ENCODE measurements at places on chromosomes 2 and 18.

DNA sequence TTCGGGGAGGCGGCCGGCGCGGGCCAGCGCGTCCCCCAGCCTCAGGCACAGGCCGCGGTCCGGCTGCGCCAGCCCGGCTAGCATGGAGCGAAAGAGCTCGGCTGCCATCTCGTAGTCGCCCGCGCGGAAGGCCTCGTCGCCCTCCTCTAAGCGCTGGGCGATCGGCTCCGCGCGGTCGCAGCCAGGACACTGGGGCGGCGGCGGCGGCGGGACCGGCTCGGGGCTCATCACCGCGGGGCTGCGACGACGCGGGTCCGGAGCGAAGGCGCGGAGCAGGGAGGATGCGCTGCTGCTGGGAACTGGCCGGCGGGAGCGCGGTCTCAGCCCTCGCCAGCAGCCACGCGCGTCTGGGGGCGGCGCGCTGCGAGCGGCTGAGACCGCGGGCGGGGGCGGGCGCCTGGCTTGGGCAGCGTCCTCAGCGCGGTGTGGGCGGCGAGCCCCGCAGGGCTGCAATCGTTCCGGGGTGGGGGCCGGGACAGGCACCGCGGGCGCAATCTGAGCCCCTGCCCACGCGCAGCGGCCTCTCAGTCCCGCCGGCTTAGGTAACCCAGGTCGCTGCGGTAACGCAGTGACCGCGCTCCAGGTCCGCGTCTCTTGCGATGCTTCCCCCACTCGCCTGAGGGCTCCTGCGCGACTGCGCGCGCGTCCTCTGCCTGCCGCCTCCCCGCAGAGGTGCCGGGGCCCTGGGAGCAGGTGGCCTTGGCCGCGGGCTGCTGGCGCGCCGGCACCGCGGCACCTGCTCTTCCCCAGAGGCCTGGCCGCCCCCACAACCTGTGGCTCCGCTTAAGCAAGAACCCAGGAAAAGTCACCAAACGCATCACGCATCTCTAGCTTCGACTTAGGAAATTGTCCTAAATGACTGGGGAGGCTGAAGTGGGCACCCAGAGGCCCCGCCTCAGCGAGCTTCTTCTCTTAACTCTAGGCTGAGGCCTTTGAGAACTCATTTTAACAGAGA lies at the start of gene LONRF2:
LONRF2 (minus strand) TSS at position 636 of the 955 bp plus-strand sequence; CDS start at position 228, 408 bp downstream.
- DNase-seq = peak; percentile 78

DNA sequence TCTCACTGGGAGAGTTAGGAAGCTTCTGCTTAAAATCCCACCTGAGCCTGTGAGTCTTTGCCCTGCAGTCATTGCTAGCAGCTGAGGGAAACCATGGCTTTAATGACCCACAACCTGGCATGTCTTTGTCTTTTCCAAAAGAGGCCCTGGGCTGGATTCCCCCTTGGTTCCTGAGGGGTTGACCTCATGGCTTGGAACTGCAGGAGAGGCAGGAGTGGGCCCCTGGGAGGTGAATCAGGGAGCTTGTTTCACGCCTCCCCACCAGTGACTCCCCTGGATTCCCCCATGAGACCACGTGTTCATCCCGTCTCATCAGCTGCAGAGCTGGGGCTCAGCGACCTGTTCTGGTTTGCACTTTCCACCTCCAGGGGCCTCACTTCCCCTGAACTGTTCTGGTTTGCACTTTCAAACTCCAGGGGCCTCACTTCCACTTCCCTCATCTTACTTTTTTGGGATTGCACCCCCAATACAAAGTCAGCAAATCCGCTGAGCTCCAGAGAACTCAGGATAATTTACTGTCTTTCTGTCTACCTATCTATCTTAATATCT lies 58.5 kb upstream of the TMEM18 start:
- no peak for DNase-seq

DNA sequence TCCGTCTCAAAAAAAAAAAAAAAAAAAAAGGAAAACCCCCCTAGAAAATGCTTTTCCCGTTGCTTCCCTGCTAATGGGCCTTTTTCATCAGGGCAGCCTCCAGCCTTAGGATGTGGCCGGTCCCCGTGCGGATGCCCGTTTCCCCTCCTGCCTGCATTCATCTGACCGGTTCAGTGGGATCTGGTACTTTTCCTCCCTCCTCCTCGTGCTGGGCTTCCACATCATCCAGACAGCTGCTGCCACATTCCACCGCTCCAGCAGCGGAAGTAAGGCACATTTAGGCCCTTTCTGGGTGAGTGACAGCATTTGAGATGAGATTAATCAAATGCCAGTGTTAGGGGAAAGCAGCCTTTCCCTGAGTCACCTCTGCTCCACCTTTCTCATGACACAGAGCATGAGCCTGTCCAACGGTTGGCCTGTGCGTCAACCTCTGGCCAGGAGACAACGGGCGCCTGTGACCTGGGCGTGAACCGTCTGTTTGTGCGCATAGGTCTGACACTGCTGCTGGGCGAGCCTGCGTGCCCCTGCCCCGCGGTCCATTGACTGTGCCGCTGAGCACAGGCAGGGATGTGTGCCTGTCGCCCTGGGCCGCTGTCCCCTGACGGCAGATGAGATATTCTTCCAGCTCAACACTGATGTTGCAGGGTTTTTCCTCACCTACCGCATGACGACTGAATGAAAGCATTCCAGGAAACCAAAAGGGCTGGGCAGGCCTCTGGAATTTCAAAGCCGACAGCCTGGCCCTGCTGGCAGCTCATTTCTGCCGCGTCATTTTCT lies 174.0 kb downstream of the TGIF1 start:
- no peak for DNase-seq

- DNase-seq = peak; percentile 70
Measured at GRCh38 chr18:32730620-32731091, 42.2 kb downstream of the KLHL14 start.

- DNase-seq = no peak
Measured at GRCh38 chr2:104976603-104977120, 61.2 kb upstream of the MRPS9 start.

DNA sequence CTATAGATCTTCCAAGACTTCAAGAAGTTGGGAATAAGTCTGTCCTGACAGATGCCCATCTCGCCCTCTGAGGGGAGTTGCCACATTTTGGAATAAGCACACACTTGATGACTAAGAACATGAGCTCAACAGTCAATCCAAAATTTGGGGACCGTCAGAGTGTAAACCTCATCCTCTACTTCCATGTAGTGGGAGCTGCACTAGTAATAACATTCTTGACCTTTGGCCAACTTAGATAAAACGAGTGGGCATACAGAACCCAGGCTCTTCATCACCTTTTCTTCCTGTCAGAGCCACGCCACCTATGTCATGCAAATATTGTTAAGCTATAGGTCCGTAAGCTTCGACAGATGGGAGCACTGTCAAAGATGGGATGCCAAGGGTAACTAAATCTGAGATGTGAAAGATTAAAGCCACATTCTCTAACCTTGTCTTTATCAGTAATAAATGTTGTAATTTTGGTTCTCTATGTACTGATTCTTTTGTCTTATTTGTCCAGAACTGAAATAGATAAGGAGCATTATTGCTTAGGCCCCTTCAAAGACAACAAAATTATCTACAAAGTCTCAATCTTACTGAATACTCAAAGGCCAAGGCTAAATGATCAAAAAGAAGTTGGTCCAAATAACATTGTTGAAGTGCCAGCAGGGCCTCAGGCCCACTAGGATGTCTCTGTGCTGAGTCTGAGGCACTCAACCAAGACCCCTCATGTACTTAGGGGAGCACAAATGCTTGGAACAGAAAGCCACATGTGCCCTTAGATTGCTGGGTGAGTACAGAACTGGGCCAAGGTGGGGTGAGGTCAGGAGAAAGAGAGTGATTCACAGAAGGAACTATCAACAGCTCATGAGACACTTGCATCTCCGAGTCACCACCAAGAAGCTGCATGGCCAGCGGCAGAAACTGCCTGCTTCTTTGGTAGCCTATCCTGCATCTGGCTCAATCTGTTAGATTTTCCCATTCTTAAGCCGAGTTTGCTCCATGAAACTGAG lies 15.0 kb downstream of the CDH2 start:
- DNase-seq = no peak

DNA sequence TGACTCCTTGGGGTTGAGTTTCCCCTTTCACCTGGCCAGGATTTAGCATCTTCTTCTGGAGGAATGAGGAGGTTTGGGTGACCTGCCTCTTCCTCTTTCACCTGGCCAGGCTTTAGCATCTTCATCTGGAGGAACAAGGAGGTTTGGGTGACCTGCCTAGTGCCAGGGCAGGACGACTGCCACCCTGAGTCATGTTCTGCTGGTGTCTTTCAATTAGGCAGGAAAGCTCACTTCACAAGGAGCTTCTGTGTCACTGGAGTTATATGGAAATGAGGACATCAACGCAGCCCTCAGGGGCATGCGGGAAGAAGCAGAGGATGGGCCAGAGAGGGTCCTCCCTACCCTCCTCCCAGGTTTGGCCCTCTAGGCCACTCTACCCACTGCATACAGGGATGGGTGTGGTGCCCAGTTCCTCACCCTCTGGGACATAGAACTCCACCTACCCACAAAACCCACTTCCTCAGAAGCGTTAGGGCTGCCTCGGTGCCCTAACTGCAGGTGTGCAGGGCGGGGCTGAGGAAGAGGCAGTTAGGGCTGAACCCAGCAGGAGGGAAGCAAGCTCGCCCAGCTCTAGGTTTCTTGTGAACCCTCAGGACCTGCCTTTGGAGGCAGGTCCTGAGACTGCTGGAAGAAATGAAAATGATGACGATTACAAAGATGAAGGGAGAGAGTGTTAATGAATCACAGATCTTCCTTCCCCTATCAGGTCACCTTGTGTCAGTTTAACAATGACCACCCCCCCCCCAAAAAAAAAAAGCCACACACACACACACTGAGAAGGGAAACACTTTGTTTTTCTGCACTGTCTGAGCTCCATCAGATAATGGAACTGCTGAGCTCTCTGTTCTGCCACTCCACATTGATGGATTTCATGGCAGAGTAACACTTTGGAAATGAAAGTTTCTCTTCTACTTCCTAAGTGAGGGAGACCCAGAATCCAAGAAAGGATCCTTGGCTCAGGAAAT lies 71.0 kb downstream of the ARL4C start:
- DNase-seq = no peak

DNA sequence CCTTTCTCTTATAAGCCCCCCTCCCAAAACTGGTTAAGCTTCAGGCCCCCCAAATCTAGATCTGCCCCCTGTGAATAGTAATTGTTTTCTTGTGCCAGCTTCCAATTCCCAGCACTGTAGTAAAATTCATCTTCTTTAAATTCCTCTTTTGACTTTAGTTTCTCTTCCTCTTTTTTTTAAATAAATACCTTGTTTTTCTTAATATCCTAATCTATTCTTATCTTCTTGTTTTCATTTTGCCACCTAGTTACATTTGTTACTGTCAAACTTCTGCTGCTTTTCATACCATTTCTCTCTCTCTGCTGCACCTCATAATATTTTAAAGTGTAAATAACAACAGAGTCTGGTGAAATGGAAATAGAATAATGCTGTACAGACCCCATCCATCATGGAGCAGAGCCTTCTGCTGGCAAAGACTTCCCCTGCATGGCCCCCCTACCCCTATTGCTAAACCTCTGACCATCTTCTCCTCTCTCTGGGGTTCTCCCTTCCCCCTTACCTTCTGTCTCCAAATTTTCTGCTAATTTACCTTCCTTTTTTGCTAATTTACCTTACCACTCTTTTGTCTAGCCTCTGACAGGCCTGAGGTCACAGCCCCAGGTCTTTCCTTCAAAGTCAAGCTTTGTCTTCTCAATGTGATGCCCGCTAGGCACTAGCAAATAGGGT lies 94.9 kb upstream of the PAPOLG start:
- no peak for DNase-seq

- no peak for DNase-seq
Measured at GRCh38 chr2:5756272-5756671, 64.1 kb downstream of the SOX11 start.

GRCh38 chr2:62307469-62308389 lies 111.8 kb downstream of the B3GNT2 start:
- DNase-seq = no peak

DNA sequence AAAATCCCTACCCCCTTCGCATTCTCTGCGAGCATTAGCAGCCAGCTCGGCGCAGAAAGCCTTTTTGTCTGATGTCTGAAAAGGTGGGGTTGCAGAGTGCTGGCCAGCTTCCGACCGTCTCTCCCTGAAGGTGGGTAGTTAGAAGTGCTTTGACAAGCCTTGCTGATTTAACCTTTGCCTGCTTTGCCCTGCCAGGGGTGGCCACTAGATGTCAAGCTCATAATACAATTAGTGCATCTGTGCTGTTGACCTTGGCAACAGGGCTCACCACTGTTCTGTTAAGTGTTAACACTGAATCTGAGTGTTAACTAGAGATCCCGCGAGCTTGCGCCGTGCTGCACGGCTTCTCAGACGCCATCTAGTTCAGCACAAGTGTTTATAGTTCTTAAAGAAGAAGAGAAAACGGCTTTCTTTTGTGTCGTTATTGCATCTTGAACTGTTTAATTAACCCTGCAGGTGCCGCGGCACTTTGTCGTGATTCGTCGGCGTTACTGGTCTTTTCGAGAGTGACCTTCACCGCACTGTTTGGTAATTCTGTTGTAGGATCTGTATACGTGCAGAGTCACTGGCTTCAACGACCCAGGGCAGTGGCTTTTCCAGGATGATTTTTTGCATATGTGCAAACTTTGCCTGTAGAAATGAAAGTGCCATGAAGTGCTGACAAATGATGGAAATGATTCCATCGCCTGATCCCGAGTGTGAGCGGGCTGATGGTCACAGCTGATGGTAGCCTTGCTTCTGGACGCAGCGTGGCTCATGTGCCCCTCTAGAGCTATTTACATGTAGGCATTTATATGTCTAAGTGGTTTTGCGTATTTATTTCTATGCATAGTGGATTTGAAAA lies 5.5 kb downstream of the SALL3 start:
- no peak for DNase-seq

DNA sequence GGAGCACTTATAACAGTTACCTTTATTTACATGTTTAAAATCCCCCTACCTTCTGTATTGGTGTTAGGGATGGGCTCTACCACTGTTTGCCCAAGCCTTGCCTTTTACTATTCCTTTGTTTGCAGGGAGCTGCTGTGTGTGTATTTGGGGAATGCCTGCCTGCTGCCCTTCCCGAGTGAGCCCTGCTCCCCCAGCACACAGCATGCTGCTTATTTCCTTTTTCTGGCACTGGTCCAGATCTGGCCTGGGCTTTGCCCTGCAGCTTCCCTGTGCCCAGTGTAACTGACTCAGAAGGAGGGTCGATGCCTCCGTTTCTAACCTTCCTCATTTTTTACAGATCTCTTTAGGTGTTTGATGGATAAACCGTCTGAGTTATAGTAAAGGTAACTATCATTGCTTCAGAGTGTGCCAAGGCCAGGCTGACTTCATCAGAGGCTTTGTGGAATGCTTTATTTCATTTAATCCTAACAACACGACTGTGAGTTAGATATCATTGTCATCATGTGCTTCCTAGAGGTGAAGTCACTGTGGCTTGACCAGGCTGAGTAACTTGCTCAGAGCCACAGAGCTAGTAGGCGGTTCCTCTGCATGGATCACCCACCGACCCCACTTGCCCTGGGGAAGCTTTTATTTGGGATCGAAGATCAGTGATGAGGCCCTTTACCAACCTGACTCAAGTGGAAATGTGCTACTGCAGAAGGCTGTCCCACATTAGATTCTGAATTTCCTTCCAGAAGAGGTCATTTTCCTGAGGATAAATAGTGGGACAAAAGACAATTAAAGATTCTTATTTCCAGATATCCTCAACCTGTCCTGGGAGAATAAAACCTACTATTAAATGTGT lies 238.8 kb downstream of the ZNF407 start:
- peak; percentile 97 for DNase-seq

GRCh38 chr18:40313030-40313642 lies 1641.9 kb upstream of the PIK3C3 start:
- DNase-seq = no peak
